ENCODE measurements at places on chromosomes 3 and 15.

- DNase-seq = no peak
These were observed 54.5 kb downstream of the LRTM1 start for GRCh38 chr3:54873059-54874010.

- DNase-seq = peak; percentile 65
These were observed 27.6 kb upstream of the CXCR6 start for GRCh38 chr3:45915518-45916231.

- peak; percentile 11 for DNase-seq
These were observed 25.9 kb downstream of the MELTF start for GRCh38 chr3:197003461-197004385.

GRCh38 chr3:107855710-107856109, 235.1 kb downstream of the CD47 start:
- DNase-seq = peak; percentile 51

- DNase-seq = peak; percentile 62
These were observed 28.2 kb downstream of the NEK4 start for GRCh38 chr3:52742418-52743041.

DNA sequence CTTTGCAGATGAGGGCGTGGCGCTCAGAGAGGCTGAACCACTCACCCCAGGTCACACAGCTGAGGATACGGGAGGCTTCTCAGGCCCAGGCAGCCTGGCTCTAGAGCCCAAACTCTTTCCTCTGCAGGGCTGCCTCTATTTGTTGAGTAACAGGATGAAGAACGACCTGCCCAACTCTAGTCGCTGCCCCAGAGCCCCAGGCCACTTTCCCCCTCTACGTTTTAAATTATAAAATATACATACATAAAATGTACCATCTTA, 19.2 kb upstream of the ZXDC start:
- DNase-seq = no peak

DNA sequence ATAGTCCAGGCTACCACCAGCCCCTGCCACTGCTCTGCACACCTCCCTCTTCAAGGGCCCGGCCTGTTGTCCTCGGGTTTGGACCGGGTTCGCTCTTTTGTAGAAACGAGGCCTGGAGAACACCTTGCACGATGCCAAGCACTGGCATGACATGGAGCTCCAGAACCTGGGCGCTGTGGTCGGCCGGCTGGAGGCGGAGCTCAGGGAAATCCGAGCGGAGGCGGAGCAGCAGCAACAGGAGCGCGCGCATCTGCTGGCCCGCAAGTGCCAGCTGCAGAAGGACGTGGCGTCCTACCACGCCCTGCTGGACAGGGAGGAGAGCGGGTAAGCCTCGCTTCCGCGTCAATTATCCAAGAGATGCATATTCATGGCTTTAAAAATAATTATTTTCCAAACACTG, 72.4 kb downstream of the BFSP2 start:
- DNase-seq = no peak

GRCh38 chr3:130839813-130840212, 54.1 kb upstream of the ATP2C1 start:
- no peak for DNase-seq

- no peak for DNase-seq
These were observed 24.5 kb downstream of the C15orf39 start for GRCh38 chr15:75225951-75226732.

- no peak for DNase-seq
These were observed 942.5 kb downstream of the ROBO1 start for GRCh38 chr3:78825118-78825857.

DNA sequence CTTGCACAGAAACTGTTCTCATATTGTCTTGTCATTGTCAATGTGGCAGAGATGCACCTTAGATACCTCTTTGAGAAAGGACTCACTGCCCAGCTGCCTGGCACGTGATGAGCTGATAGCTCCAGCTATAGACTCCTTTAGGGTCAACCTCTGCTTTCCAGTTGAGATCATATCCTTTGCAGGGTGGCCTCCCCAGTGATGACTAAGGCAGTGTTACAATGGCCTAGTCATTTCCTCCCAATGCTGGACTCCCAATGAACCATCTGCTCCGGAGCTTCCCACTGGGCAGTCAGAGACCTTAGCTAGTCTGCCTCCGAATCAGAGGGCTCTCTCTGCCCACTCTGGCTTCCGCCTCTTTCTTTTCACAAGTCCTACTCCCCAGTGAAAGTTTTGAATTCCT, 79.5 kb downstream of the CHRD start:
- peak; percentile 84 for DNase-seq

DNA sequence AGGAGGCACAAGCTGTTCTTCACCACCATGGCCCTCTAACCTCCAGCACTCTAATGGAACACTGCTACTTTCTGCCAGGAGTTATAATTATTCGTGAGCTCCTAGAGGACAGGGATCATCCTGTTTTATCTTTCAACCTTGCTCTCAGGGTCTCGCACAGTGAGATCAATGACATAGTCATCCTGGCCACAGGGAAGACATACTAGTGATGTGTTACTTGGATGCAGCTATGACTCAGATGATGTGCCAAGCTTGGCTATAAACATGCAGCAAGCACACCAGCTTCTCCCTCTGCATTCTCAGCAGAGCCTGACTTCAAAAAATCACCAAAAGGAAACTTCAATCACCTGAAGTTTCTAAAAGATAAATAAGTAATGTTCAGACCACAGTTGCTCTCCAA, 203.8 kb upstream of the HES1 start:
- DNase-seq = no peak

- DNase-seq = no peak
These were observed 67.4 kb downstream of the IMPG2 start for GRCh38 chr3:101252945-101253344.

- DNase-seq = no peak
These were observed 330.4 kb upstream of the LRRFIP2 start for GRCh38 chr3:37504583-37505357.

GRCh38 chr3:53229606-53230005, 26.2 kb downstream of the TKT start:
- DNase-seq = no peak

- no peak for DNase-seq
These were observed 65.6 kb upstream of the IQSEC1 start for GRCh38 chr3:13138833-13139145.

DNA sequence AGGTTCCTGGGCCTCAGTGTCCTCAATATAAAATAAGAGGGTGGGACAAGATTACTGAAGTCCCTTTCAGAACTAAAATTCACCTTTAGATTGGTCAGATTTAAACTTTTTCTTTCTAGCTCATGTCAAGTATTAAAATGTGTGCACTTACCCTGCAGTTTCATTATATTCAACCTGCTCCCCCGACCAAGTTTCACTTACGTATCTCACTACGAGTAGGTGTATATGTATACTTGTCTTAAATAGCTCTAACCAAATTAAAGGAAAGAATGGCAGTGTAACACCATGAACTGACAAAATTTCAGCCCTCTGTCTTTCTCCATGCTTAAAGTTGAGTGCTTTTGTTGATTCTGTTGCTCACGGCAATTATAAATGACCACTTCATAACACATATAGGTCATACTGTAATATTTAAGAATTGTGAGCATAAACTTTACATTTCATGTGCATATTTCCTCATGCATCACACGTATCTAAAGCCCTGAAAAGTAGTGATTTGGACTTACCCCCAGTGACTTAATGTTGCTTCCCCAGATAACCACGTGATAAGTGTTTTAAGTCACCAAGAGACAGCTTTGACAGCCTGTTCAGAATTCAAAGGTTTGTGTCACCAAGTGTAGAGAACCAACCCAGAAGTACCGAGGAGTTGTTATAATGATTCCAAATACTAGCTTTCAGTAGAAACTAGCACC, 70.0 kb downstream of the PGPEP1L start:
- no peak for DNase-seq

GRCh38 chr15:92083190-92083589, 229.7 kb downstream of the SLCO3A1 start:
- no peak for DNase-seq

DNA sequence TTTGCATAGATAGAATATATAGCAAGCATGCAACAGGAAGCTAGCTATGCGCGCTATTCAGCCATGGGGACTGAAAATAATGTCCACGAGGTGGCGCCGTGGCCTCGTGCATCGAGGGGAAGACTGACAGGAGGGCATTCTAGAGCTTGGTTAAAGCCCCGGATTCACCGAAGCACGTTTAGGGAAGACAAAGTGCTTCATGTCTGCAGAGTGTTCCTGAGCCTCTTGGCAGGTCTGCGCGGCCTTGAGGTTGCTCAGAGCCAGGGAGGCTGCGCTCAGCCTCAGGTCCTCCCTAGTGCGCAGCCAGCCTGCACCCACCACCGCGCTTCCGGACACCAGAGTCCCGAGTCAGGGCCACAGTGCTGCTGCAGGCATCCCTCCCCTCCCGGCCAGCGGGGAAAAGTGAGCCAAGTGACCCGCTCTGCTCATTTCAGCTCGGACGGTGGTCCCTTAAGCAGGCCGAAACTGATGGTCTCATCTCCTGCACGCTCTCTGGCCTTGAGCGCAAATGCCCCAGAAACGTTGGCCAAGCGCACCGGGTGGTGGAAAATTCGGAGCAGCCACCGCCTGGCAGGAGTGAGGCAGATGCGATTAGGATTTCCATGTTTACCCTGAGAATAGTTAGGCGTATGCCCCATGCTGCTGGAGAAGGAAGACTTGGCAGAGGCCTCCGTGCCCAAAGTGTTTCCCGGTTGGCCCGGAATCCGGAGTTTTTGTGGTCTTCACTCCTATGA, 24.8 kb downstream of the GABRA5 start:
- DNase-seq = peak; percentile 71

- peak; percentile 76 for DNase-seq
These were observed 79.8 kb upstream of the ZPLD1 start for GRCh38 chr3:102354818-102355515.

- DNase-seq = no peak
These were observed 235.1 kb upstream of the CCDC54 start for GRCh38 chr3:107142171-107142570.

- DNase-seq = no peak
These were observed 55.0 kb downstream of the U2SURP start for GRCh38 chr3:143056372-143056771.

DNA sequence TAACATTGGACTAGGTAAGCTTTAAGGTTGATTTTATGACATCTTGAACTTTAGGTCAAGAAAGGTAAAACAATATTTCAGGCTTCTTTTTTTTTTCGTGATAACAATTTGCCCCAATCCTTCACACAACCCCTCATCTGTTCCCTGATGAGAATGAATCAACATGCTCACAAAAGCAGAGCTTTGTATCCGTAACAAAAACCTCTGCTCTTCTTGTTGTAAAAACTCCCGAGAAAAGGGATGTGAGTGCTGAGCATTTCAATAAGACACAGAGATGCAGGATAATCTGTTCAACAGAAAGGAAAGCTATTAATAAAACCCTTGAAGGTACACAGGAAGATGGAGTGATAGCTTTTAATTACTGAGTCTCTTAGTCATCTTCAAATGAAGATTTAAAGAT, 94.3 kb downstream of the RAD18 start:
- no peak for DNase-seq

GRCh38 chr15:88020806-88021205, 235.7 kb downstream of the NTRK3 start:
- no peak for DNase-seq

DNA sequence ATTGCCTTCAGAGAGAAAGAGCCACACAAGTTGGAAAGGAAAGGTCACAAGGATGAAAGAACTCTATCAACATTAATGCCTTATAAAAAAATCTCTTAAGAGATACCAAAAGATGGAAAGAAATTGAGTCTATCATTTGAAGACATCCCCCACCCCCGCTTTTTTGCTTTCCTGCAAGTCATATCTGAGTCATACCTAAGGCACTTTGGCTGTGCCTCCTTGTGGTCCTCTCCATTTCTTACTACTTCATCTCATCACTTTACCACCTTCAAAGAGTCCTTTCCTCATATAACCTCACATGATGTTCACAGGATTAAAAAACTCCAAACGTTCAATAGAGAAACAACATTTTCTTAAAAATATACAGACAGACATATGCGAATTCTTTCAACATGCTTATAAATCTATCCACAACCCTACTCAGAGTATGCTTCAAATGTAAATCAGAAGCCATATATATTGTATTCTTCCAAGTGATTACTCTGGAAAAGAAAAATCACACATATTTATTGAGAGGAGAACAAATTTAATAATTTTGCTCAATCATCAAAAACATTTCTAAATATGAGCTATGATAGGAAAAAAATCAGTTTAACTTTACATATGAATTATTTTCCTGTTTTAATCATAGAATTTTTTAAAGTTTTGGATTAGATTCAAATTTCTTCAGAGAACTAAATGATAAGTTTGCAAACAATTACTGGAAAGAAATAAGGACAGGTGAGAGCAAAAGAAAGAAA, 1003.9 kb upstream of the CFAP20DC start:
- no peak for DNase-seq

DNA sequence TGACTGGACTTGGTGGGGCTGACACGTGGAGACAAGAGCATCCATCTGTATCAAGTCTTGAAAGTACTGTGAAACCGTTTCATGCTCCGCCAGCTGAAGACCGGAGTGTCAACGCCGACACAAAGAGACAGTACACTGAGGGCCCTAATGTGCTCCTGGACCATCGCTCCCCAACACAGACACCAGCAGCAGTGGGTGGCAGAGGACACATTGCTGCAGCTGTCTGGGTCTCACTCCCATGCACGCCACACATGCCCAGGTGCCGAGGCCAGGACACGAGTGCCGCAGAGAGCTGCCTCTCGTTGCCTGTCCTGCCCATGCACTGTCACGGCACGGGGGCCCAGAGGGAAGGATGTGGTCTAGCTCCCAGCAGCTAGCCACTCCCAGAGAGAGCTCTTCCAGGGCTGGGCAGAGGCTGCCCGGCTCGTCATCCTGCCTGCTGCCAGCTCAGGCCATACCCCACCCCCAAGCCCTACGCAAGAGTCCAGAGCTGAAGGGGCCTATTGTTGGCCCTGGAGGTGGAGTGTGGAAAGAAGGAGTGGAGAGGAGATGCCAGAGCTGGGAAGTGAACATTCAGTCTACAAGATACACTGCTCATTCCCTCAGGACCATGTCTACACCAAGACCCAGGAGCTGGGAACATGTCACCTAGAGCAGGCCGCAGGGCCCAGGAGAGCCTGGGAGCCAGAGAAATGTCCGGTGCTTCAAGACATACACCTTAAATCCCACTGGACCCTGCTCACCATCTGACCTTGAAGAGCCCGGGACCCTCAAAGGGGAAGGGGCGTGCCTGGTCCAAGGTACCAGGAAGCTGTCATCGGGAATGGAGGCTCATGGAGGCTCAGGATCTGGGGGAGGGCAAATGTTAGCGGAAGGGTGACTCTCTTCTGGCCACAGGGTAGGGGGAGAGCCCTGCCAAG, 7.7 kb downstream of the TNK2 start:
- DNase-seq = peak; percentile 56

DNA sequence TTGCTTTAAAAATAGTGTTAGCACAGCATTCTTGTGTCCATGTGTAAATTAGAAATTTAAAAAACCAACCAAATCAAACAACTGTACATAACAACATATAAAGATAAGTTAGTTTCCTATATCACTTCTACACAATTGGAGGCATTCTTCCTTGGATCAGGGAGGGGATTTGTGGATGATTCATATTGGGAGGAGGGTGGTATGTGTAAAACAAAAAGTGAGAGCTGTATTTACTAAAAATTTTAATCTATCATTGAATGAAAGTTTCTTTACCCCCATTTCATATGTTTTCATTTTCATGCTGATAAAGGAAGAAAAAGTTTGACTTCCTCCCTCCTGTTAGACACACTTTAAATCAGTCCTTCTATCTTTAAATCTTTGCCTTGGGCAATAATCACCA, 325.0 kb downstream of the SATB1 start:
- DNase-seq = peak; percentile 23

GRCh38 chr15:71273731-71274447, 158.6 kb downstream of the THSD4 start:
- no peak for DNase-seq

All from fibroblast of pulmonary artery (primary cell).